NK-92 treated with Interleukin-12 subunit alpha and Interleukin-12 subunit beta, amount 100 ng/mL, for 24 hours (cell line): ENCODE measurements at places on chromosomes 6 and 20.

- DNase-seq = no peak
These were observed 97.4 kb upstream of the HSF2 start for GRCh38 chr6:122302067-122302466.

- peak; percentile 73 for DNase-seq
These were observed 2.6 kb downstream of the TFEB start for GRCh38 chr6:41732591-41733359.

- DNase-seq = no peak
These were observed 379 bp downstream of the CABLES2 start for GRCh38 chr20:62406635-62407176.

DNA sequence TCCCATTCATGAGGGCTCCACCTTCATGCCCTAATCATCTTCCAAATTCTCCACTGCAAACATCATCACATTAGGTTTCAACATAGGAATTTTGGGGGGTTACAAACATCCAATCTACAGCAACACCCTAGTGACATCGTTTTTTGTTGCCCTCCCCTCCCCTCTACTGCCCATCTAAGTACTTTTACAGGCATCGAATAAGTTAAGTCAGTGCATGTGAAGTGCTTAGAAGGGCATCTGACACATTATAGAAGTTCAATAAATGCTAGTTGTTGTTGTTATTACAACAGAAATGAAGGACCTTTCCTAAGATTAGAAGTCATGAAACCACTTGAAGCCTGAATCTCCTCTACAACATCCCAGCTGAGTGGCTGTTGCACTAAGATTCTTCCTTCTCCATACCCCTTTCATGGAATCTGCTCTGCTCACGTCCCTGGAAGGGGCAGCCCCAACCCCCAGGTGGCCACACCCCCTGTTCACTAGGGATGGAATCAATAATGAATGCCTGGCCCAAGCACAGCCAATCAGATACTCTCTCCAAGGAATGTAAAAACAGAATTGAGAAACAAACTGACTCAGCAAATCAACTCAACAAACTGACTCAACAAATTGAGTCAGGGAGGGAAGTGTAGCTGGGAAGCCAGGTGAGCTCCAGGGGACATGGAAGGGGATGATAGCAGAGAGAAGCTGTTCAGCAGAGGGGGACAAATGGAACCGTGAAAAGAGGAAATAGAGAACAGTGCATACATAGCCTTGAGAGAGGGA lies 3.9 kb upstream of the LRP11 start:
- no peak for DNase-seq

GRCh38 chr6:9862603-9863167 lies 552.2 kb downstream of the TFAP2A start:
- no peak for DNase-seq

GRCh38 chr20:46256293-46256692 lies 52.0 kb downstream of the CDH22 start:
- DNase-seq = no peak
